ENCODE measurements at places on chromosomes 3 and 15. TPM values are rescaled to one million over a fixed set of nuclear protein-coding genes. Genes with fewer than 3 reads are reported as not detected.

Gene TNNC1
- 105 TPM for total RNA-seq

Gene DVL3
- total RNA-seq = 66.6 TPM

Gene CCDC9B
- total RNA-seq = 8.4 TPM

Gene STRC
- 5.1 TPM for total RNA-seq

Gene CCDC66
- 80.1 TPM for total RNA-seq

All from camera-type eye (tissue), 1 donor.